Head of caudate nucleus (tissue), 42 donors: ENCODE measurements at places on chromosomes 11 and 22.

DNA sequence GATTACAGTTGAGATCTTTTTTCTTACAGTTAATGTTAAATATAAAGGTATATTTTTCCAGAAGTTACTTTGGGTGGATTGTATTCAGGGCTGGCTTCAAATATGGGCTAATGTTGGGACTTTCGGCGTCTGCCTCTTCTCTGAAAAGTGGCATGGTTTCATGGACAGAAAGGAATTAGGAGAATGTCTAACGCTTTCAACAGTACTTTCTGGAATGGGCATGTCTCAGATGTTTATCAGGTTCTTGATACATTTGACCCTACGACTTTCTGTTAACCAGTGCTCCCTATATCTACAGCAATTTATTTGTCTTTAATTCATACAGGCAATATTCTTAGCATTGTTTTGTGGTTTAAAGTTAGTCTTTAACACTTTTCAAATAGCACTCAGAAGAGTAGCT is 33.7 kb downstream of the ZC3H12C start:
- no peak for DNase-seq

DNA sequence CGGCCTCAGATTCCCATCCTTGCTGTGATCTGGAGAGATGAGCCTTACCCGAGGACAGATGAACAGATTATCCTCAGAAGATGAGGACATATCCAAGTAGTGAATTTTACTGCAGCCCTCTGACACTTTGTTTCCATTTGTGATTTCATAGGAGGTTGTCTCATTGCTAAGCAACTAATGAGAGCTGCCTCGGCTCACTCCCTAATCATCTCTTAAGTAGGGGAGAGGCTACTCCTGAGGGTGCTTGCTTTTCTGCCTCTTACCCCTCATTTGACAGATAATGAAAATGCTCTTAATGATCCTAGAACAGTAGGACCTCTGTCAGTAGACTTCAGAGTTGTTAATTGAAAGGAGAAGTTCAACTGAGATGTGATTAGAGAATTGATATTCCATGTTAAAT is 150.9 kb downstream of the TBC1D22A start:
- DNase-seq = no peak

DNA sequence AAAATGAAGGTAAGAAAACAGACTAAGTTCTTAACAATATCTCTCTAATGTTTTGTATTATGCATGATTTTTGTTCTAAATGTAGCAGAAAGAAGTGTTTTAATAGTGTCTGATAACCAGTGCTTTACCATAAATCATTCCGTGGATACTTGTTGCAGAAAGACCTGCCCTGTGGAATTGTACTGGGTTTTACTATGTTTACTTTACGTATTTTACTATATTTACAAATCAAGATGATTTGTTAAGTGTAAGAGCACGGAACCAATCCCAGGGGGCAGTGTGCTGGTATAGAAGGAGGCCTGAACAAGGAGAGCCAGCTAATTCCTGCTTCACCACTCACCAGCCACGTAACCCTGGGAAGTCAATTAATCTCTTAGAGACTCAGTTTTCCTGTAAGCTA is 1.4 kb downstream of the HTR3B start:
- DNase-seq = no peak

- DNase-seq = peak; percentile 2
These were observed 19.1 kb downstream of the KCNC1 start for GRCh38 chr11:17753641-17754040.

- DNase-seq = no peak
These were observed 1155.9 kb downstream of the TBC1D22A start for GRCh38 chr22:47918276-47918921.

DNA sequence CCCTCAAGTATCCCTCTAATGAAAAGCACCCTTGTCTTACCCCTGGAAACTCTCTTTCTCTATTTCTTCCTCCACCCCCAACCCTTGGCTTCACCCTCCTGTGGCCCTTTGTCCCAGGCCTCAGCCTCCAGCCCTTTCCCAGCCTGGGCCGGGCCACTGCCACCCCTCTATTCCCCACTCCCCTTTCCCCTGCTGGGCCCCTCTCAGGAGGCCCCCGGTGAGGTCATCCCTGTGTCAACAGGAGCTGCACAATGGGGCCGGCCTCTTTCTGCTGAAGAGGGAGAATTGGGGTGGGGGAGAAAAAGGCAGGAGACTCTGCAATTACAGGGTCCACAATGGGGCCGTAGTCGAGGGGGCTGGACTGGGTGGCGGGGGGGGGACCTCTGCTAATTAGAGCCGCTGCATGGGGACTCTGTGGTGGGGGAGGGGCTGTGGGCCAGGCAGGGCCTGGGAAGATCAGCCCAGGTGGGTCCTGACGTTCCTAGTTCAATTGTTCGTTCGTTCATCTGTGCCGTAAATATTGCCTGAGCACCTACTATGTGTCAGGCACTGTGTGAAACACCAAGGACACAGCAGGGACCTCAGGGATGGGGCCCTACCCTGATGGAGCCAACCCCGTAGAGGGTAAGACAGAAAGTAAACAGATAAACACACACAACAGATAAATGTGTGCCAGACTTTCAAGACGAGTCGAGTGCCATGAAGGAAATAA is 18.5 kb upstream of the MPPED1 start:
- DNase-seq = no peak

DNA sequence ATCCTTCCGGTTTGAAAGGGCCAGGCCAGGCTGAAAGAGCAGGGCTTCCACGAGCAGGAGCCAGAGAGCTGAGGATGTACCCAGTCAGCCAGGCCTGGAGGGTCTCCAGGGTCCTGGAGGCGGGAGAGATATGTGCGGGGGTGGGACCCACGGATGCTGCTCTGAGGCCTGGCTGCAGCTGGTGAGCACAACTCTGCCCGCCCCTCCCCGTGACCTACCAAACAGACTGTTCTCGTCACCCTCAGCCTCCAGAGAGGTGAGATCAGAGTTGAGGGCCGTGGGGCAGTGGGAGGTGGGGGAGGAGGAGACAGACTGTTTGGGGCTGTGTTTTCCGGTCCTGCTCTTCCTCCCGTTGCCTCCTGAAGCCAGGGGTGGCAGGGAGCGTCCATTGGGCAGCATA is 42.2 kb downstream of the TRIOBP start:
- no peak for DNase-seq

DNA sequence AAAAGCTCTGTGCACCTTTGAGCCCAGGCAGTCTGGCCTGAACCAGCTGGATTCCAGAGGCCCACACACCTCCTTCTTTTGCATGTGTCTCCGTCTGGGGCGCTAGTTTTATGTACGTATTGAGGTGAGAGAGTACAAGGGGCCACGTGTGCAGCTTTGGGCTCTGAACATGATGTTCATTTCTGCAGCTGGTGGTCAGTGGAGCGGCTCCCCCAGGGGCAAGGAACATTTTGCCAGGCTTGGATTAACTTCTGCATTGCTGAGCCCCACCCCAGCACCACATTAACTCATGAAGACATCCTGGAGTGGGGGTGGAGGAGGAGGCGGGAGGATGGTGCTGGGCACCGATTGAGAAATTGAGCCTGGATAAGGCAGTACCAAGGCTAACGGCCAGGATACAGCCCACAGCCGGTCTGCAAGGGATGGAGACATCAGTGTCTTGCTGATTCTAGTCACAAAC is 13.8 kb downstream of the USP2 start:
- no peak for DNase-seq

DNA sequence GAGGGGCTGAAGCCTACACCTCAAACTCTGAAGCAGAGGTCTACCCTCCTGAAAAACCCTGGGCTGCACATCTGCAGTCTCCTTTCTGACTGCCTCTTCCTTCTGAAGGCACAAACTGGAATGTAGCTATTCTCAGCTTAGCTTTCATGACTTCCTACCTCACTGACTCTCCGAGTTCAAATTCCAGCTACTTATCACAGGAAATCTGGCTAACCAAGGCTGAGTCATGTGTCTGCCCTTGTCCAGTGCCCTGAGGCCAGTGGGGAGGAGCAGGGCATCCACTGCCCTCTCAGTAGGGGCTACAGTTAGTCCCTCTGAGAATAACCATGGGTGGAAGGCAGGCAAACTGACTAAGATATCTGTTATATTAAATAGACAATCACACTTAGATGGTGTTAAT is 29.2 kb downstream of the PDGFD start:
- DNase-seq = no peak
